ENCODE measurements at places on chromosomes 11 and 22.

DNA sequence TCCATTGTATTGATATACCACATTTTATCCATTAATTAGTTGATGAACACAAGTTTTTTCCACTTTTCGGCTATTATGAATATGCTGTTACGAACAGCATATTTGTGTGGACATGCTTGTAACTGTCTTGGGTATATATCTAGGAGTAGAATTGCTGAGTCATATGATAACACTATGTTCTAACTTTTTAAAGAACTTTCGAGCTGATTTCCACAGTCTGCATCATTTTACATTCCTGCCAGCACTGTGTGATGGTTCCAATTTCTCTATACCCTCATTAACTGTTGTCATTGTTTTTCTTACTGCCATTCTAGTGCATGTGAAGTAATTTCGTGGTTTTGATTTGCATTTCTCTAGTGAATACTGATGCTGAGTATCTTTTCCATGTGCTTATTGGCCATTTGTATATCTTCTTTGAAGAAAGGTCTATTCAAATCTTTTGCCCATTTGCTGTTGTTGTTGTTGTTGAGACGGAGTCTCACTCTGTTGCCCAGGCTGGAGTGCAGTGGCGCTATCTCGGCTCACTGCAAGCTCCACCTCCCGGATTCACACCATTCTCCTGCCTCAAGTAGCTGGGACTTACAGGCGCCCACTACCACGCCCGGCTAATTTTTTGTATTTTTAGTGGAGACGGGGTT, 7.4 kb upstream of the RCE1 start:
- DNase-seq, result no peak

GRCh38 chr11:109306322-109306721, 115.7 kb upstream of the C11orf87 start:
- DNase-seq, result no peak

- DNase-seq, result no peak
Measured at GRCh38 chr11:61918251-61918937, 1.0 kb upstream of the RAB3IL1 start.

DNA sequence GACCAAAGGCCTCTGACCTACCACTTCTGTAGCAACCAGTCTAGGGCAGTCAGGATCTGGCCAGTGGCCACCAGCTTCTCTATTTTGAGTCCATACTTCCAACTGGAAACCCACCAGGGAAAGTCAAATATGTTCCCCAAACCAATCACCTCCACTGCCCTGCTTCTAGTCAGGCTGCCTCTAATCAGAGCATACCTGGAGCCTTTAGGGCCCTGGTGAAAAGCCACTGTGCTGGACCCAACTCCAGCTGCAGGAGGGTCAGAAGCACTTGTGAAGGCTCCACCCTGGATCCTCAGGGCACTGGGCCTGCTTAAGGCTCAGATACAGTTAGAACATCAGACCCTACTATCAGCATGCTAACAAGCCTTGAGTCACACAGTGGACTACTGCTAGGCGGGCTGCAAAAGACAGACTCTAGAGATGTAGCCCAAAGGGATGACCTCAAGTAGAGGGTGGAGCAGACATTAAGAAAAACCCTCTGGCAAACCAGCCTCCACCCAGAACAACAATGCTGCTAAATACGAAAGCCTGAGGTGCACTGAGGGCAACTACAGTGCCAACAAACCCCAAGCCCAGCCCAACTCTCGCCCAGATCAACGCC, 69.2 kb downstream of the DGCR2 start:
- no peak for DNase-seq

DNA sequence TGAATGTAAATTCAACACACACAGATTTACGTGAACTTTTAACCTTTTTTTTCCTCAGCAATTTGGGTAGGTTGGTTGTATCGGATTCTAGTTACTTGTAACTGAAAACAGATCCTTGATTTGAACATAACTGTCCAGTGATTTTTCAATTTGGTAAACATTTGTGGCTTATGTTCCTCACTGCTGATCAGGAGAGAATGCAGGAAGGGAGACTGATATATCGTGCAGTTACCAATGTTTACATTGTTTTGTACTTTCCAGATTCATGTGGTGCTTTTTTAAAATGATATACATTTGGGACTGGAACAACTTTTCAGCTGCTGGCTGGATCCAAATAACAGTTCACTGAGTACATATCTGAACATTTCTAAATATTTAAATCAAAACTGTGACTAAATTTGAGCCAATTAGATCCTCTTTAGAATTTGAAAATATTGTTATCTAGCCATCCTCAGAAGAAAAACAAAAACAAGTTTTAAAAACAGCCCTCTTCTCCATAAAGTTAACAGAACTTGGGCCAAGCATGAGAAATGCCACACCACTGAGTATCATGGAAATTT, 84.3 kb upstream of the MTMR2 start:
- DNase-seq, result no peak

- DNase-seq, result no peak
Measured at GRCh38 chr11:92829121-92829520, 140.3 kb upstream of the MTNR1B start.

Measured in effector memory CD8-positive, alpha-beta T cell (primary cell).